Stimulated activated CD4-positive, alpha-beta T cell treated with anti-CD3 and anti-CD28 coated beads, Interleukin-2, amount 100 ng/mL, for 4 hours (primary cell): ENCODE measurements at places on chromosomes 1 and 21.

DNA sequence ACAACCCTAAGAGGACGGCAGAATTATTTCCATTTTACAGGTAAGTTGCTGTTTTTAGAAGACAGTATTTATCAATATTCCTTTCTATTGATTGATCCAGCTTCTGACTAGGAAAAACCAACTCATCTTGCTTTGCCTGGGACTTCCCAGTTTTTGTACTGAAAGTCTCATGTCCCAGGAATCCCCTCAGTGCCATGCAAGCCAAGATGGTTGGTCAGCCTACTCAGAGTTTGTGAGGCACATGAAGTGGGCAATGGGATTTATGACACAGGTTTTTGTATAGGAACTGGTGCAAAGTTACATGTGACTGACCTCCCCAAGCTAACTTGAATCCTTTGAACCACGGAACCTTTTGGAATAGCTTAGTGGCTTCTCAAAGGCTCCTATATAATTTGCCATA is 45.5 kb downstream of the GNG12 start:
- DNase-seq, result no peak

DNA sequence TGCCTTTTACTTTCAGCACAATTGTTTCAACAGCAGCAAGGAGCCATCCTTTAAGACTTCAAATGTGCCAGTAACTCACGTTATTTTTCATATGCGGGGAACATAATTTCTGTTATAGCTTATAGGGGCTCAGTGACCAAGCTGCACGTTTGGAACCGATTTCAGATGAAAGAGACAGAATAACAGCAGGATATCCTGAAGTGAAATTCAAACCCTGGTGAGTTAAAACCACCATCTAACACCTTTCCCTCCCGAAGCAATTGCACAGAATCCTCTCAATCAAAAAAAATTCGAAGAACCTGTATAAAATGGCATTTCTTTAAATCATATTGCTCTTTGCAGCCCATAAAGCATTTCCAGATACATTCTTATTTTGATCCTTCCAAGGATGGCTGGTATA is 6.9 kb downstream of the SMYD2 start:
- DNase-seq, result no peak

DNA sequence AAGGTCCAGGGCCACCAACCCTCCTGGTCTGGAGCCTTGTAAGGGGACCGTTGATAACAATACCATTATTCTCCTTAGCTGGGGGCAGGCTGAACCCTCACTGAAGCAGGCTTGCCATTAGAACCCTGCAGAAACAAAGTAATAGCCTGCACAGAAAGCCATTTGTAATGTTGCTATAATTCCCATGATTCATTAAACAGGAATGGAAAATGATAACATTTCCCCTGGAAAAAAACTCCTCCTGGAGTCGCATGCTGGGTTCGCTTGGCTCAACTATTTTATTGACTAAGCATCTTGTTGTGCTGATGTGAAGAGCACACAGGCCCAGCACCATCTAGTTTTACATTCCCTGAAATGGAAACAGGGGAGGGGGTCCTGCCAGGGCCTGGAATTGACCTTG is 155.6 kb upstream of the CSF3R start:
- DNase-seq, result no peak

- no peak for DNase-seq
These were observed 3.4 kb downstream of the HCRTR1 start for GRCh38 chr1:31620631-31621497.

GRCh38 chr1:85275701-85276214 is 674 bp downstream of the BCL10 start:
- DNase-seq, result peak; percentile 22

GRCh38 chr1:193774536-193775323 is 588.3 kb upstream of the B3GALT2 start:
- DNase-seq, result no peak

DNA sequence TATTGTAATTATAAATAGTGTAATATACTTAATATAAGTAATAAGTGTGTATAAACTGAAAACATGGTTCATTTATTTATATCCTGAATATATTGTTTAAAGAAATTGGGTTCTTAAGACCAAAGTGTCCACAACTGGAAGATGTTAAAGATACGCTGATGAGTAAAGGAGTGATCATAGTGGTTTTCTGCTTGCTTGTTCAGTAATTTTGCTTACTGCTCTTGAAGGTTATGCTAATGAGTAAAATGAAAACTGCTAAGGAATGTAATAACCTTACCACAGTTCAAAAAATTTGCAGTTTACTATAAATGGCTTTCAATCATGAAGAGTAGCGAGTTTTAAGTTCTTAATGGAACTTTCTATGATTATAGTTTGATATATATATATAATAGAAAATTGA is 22.0 kb downstream of the DONSON start:
- DNase-seq, result no peak

DNA sequence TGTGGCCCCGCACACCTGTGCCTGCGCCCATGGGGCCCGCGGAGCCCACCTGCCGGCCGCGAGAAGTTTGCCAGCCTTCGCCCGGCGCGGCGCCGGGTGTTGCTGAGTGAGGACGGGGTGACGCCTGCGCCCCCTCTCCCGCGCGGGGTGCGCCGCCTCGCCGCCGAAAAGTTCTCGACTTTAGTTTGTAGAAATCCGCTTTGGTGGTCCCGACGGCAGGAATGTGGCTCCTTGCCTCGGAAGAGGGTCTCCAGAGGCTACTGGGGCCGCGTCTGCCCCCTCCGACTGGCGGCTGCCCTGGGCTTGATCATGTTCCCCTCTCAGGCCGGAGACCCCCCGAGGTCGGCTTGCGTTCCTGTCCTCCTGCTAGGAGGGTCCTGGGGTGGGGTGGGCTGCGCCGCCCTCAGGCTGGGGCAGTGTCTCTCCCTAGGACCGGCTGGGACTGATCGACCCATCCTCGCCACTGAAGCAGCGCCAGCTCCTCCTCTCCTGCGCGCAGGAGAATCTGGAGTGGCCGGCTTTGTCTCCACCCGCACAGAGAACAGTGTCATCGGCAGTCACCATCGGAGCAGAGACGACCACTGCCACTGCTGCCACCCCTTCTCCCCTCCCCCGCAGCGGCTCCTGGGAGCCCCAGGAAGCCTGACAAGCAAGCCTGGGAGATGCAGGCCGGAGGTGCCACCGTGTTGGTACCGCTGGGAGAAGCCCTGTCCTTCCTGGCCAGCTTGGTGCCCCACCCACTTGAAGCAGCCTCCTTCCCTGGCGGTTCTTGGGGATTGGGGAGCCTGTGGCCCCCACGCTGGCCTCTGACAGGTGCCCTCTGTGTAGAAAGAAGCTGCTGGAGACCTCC is 553 bp upstream of the SLC30A2 start:
- DNase-seq, result no peak

- DNase-seq, result no peak
These were observed 36.1 kb downstream of the ZBTB40 start for GRCh38 chr1:22487781-22488180.

DNA sequence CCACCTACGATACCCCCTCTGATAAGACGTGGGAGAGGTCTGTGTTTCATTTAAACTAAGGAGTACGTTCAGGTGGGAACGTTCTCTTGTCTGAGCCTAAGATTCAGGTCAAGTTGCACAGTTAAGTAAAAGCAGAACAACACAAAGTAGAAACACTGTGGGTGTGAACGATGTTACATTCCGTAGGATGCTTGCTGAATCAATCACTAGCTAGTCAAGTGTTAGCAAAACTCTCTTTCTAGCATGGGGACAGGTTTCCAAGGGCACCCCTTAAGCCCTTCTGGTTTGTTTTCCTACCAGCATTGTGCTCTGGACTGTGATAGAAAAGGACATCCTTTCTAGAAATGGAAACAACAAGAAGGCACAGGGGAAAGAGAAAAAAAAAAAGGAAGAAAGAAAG is 13.3 kb downstream of the C1orf162 start:
- no peak for DNase-seq

DNA sequence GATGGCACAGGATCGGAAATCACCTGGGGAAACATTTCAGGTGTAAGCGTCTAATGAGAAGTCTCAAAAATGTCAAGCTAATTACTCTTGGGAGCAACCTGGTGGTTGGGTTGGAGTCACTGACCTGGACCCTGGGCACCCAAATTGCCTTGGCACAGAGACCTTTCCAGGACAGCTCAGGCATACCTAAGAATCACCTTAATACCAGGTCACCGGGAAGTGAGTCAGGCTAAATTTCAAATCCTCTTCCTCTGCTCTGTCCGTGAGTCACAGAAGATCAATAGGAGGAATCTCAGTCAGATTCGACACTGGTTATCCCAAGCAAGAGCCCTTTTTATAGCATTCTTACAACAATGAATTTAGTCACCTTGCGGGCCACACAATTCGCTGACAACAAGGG is 179.6 kb upstream of the CAMK1G start:
- no peak for DNase-seq

- no peak for DNase-seq
These were observed 192.9 kb upstream of the HP1BP3 start for GRCh38 chr1:20980051-20980450.

DNA sequence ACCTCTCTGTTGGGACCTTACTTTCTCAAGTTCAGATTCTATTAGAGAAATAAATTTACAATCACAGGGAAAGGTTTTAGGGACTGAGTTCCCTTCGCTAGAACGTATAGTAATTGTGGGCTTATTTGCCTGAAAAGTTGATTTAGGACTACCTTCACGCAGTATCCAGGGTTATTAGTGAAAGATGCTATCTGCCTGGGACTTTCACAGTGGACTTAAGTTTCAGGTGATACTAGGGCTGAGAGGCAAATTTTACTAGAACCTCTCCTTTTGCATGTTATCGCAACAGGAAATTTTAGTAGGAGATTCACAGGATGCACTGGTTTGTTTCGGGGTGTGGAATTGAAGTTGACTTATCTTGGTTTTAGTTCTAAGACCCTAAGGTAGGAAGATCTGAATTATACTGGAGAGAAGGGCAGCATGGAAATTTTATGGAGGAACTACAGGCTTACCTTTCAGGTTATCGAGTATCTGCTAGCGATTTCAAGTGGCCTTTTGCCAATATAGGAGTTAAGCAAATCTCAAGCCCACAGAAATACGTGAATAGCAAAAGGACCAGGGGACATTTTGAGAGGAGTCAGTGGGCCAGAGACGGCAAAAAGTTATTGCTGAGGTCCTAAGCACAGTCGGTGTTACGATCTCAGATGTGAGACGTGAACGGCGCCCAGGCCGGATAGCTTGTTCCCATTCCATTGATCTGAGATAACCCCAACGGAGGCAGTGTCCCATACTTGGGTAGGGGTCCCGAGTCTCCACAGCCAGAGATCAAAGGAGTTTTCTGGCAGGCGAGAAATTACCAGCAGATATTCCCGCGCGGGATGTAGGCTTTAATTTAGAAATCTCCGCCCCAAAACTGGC is 723 bp upstream of the GNAI3 start:
- no peak for DNase-seq

- DNase-seq, result no peak
These were observed 30.0 kb downstream of the C2CD2 start for GRCh38 chr21:41923631-41924367.

DNA sequence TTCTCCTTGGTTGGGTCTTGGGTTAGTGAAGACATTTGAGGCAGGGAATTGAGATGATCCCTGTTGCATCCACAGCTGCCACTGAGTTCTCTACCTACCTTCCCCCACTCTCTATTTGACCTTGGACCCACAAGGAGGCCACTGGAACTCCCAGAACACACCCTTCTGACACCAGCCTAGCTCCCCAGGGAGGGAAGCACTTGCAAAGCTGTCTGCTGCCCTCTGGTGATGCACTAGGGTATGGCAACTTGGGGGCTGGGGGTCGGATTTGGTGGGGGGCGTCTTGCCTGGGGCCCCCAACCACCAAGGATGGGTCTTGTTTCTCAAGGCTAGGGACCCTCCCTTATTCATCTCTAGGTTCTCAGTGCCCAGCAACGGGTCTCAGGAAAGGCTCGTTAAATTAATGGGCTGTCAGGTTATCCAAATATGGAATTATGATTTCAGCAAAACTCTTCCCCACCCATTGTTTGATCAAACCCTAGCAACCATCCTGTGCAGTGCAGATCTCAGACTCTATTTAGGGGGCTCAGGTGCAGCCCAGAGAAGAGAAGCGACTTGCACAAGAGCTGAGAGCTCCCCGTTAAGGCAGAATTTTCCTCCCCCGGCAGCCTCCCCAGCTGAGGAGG is 177.8 kb upstream of the KLHDC7A start:
- DNase-seq, result no peak

DNA sequence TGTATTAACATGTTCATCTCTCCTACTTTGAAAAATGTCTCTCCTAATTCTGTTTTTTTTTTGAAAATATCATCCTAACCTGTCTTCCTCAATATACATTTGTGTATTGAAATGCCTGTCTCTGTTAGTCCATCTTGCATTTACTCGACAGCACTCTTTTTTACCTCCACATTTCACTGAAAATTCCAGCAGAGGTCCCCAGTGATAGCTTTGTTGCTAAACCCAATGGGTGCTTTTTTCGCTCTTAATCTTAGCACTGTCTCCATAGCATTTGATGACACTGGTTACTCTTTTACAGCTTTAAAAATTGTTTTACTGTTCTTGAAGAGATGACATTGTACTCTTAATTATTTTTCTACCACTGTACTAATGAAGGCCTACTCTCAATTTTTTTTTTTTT is 10.8 kb downstream of the OSBPL9 start:
- DNase-seq, result no peak

GRCh38 chr1:193229136-193229535 is 42.7 kb upstream of the B3GALT2 start:
- DNase-seq, result no peak

DNA sequence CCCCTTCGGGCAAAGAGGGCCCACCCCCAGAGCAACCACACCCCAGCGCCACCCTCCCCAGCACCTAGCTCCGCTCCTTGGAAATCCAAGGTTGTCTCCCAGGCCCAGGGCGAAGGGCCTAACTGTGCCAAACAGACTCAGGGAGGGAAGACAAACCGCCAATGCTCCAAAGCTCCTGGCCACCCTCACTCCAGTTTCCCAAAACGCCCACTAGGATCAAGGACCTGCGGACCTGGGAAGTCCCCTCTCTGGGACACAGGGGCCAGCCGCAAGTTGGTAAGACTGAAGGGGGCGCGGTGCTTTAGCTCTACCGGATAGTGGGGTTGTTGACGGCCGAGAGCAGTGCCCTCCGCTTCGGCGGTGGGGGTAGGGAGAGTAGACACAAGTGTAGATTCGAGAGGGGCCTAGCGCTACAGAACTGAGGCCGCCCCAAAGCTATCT is 581 bp downstream of the IRF6 start:
- no peak for DNase-seq

DNA sequence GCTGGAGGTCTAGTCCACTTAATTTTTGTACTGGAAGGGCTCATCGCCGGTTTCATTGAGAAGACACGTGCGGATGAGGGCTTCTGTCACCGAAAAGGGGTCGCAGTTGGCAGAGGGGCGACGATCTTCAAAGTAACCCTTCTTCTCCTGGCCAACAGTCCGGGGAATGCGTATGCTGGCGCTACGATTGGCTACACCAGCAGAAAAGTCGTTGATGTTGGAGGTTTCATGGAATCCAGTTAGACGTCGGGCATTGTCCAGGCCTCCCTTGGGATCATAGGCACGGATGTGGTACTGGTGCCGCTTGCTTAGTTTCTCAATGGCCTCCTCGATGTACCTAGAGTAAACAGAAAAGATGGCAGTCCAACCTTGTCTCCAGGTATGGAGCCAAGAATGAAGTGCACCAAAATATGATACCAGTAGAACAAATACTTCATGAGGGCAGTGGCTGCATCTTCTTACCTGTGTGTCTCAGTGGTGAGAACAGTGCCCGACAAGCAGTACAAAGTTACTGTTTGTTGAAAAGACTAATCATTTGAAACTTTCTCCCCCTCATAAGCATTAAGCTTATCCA is 7.1 kb downstream of the GLUL start:
- DNase-seq, result no peak
